ENCODE measurements at places on chromosomes 1 and 21. TPM values are rescaled to one million over a fixed set of nuclear protein-coding genes. Genes with fewer than 3 reads are reported as not detected.

Gene AJAP1
- total RNA-seq, result 4.0 TPM

Gene SPRR2E
- not detected for total RNA-seq

Gene PIGV
- 15.1 TPM for total RNA-seq

Gene ST6GALNAC5
- total RNA-seq, result 17.3 TPM

Gene ZBED6
- total RNA-seq, result 28.2 TPM

Gene VTCN1
- 17.2 TPM for total RNA-seq

Gene F13B
- not detected for total RNA-seq

Gene HCRTR1
- 0.35 TPM for total RNA-seq

Gene TINAGL1
- 96.1 TPM for total RNA-seq

Gene IGSF3
- total RNA-seq, result 42.0 TPM

Gene NBPF4
- not detected for total RNA-seq

Gene PLCH2
- 1.8 TPM for total RNA-seq

Gene HS2ST1
- 24.5 TPM for total RNA-seq

Gene MMP23B
- total RNA-seq, result 48.1 TPM

Gene AMY2A
- not detected for total RNA-seq

Gene RXRG
- total RNA-seq, result 9.2 TPM

Gene PRKAA2
- total RNA-seq, result 30.1 TPM

Gene TNFRSF1B
- total RNA-seq, result 25.0 TPM

Gene C1orf74
- 2.6 TPM for total RNA-seq

Gene TNFRSF14
- 45.6 TPM for total RNA-seq

Data from metanephros (tissue), 2 donors.